GM12865 (cell line): ENCODE measurements at places on chromosomes 3 and 15.

- DNase-seq: no peak
Observed at GRCh38 chr3:122992676-122993075, 34.9 kb downstream of the SEMA5B start.

GRCh38 chr15:88020806-88021205 lies 235.7 kb downstream of the NTRK3 start:
- no peak for DNase-seq

- no peak for DNase-seq
Observed at GRCh38 chr15:75671730-75672602, 24.3 kb downstream of the SNX33 start.

GRCh38 chr15:58077427-58077826 lies 11.9 kb upstream of the ALDH1A2 start:
- peak; percentile 9 for DNase-seq

DNA sequence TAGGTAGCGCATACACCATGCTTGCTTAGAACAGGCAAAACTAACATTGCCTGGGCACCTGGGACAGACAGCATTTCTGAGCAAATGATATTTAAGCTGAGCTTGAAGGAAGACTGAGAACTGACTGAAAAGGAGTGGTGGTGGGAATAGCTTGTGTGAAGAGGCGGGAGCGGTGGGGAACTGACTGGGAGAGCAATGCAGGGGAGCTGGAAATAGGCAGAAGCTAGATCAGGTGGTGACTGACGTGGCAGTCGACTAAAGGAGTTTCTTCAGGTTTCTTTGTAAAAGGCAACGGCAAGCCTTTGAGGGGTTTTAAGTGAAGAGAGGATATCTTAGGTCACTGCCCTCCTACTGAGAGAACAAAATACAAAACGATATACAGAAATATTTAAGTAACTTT lies 61.8 kb downstream of the NEO1 start:
- DNase-seq: no peak

DNA sequence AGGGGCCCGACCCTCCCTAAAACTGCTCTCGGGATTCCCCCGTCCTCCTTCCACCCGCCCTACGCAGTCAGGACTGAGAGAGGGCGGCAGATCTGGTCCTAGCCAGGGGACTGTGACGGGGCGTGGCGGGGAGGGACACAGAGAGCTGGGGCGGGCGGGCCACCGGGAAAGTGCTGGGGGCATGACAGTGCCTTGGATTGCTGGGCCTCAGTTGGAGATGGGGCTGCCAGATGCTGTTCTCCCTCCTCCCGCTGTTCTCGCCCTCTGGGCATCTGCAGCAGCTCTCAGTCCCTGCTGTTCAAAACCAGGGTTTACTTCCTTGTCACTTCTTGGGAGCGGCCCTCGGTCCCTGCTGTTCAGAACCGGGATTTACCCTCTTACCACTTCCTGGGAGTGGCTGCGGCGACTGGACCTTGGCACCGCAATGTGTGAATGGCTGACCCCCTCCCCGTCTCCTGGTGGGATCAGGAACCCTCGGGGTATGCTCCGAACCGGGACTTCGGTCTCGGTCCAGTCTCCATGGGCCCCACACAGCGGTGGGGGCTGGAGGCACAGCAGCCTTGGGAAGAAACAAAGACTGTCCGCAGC lies 1.8 kb upstream of the RPP25 start:
- DNase-seq: no peak

DNA sequence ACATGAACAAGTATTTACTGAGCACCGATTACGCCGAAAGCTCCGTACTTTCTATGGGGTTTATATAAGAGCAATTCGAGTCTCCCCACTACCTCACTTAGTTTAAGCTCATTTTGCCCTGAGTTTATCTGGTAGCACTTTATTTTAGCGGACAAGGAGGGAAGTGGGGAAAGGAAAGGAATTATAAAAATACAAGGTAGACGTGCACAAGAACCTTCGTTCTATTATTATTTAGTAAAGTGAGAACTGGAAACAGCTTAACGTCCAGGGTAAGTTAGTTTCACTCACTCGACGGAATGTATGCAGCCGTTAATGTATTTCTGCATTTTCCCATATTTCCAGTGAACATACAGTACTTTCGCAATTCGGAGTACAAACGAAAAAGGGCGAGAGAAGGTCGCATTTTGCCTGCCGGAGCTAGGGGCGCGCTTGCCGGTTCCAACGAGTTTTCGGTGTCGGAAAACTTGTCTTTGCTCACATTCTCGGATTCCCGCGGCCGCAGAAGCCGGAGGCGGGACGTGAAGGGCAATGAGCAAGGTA lies 1.2 kb upstream of the STT3B start:
- DNase-seq: peak; percentile 32

GRCh38 chr3:66075281-66075680 lies 36.6 kb upstream of the MAGI1 start:
- no peak for DNase-seq

GRCh38 chr3:100030914-100031425 lies 83.3 kb downstream of the FILIP1L start:
- no peak for DNase-seq

- peak; percentile 51 for DNase-seq
Observed at GRCh38 chr3:183540501-183541234, 14.8 kb downstream of the KLHL6 start.

DNA sequence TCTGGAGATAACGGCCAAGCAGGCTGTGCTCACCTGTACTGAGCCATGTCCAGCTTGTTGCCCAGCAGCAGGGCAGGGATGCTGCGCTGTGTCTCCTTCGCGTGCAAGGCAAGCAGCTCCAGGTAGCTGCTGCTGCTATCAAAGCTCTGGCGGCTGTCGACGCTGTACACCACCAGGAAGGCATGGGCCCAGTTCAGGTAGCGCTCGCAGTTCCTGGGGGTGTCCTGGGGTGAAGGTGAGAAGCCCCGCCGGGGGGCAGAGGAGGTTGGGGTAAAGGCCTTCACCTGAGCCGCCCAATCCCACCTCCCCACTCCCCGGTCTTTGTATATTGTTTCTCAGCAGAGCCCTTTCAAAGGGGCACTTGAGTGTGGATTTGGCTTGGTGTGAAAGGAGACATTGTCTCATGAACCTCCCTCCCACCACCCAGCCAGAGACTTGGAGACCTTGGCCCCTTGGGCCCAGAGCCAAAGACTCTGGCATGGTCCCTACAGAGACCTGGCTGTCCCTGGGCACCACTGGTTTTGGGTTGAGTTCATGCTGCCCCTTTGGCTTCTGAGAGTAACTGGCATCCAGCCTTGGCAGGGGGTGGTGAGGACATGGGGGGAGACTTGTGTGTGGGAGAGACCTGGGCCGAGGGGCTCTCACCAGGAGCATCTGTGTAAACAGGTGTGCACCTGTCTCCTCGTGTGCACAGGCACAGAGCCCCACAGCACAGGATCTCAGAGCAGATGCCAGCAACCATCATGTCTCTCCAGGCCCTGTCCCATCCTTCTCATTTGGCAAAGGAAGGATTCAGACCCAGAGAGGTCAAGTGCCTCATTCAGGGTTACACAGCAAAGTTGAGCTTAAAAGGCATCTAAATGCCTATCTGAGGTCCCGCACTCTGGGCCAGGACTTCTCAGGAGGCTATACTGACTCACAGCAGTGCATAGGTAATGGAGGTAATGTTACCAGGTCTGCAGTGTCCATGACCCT lies 9.1 kb downstream of the RASL12 start:
- DNase-seq: no peak

- peak; percentile 66 for DNase-seq
Observed at GRCh38 chr3:24773798-24774197, 279.1 kb upstream of the THRB start.

DNA sequence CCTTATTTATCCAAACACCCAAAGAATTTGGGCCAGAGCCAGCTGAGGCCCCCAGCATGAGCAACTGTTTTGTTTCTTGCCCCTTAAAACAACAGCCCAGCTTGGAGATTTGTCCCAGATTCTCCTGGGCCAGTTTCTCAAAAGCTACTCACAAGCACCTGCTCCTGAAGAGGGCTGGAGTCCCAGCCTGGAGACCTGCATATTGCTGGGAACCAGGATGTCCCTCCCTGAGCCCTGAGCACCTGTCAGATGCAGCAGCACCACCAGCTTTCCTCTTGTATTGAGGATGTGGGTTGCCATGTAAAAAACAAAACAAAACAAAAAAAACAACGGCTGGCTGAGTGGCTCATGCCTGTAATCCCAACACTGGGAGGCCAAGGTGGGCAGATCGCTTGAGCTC lies 7.0 kb upstream of the RFT1 start:
- peak; percentile 26 for DNase-seq

- no peak for DNase-seq
Observed at GRCh38 chr15:41659190-41659589, 1.0 kb upstream of the MGA start.

DNA sequence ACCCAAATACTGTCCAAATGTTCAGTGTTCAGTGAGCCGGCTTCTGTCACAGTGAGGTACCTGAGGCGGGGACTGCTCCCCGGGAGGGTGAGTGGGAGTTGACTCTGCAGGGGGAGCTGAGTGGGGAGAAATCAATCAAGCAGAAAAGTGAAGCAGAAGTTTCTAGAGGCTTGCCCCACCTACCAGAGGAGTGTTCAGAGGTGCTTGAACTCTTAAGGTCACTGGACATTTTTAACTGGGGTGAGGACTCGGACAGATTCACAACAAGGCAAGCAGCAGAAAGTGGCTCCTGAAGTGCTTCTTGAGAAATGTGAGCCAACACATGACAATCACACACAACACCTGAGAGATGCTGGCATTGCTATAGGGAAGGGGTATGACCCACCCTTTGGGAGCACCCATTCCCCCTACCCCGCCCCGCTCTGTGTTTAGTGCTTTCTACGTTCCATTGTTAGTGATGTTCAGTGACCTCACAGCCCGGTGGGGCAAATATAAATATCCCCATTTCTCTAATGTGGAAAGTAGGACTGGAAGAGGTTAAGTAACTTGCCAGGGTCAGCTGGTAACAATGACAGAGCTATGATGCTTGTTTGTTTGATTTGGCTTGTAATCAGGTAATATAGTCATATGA lies 48.6 kb upstream of the AKAP13 start:
- DNase-seq: peak; percentile 60

- no peak for DNase-seq
Observed at GRCh38 chr15:72998226-72998625, 54.0 kb upstream of the NEO1 start.

GRCh38 chr3:126216416-126216815 lies 36.0 kb upstream of the ALDH1L1 start:
- DNase-seq: no peak

- no peak for DNase-seq
Observed at GRCh38 chr3:172298247-172298646, 150.0 kb downstream of the GHSR start.

DNA sequence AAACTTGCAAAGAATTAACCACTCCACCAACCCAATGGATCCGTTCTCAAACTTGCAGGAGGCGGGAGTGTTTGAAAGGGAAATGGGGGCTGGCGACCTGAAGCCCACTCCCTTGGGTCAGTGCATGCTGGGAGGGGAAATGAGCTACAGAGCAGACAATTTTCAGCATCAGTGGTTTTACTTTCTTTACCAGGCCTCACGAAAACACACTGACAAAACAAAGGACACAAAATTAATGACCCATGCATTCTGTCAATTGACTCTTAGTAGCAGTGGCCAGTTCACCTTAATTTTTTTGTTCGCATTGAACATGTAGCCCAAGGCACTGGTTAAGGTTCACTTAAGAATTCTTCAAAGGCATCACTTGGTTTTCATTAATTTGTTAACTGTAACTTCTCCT lies 413.5 kb downstream of the MECOM start:
- DNase-seq: no peak

DNA sequence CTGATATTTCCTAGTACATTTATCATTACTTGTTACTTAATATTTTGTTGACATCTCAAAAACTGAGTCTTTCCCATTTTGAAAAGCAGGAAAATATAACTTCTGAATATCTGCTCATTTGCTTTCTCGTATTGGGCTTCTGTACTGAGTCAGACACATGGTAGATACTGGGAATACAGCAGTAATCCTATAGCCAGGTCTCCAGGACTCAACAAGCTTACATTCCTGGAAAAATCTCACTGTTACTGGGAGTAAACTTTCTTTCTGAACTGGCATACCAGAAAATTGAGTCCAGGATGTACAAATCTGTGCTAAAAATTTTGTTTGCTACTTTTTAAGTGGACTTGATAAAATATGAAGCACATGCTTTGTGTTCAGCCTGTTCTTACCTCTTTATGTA lies 240.4 kb downstream of the RBMS3 start:
- DNase-seq: no peak

- DNase-seq: peak; percentile 50
Observed at GRCh38 chr3:41893977-41894376, 67.9 kb downstream of the ULK4 start.

GRCh38 chr3:128330214-128330842 lies 136.4 kb downstream of the DNAJB8 start:
- no peak for DNase-seq

- no peak for DNase-seq
Observed at GRCh38 chr3:194117104-194117845, 18.7 kb upstream of the HES1 start.

GRCh38 chr3:145716519-145716918 lies 444.5 kb downstream of the PLOD2 start:
- DNase-seq: no peak

DNA sequence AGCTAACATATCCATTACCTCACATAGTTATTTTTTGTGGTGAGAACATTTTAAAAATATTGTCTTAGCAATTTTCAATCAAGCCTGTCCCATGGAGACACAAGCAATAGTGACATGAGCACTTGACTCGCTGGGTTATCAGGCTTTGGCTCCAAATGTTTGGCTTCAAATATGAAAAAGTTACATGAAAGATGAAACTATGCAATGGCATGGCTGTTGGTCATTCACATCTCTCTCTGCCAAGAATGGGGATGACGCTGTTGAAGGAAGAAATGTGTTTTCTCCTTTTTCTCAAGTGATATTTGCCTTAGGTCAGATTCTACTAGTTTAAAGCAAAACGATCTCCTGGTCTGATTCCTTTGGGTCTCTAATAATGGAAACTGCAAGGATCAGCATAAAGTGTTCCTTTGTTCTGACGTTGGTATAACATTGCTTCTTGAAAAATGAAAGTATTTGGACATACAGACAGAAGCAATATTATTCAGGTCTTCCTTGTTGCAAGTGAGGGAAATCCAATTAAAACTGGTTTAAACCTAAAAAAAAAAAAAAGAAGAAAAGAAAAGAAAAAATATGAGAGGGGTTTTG lies 71.2 kb downstream of the SSUH2 start:
- DNase-seq: no peak

- DNase-seq: no peak
Observed at GRCh38 chr15:91609231-91609630, 244.3 kb upstream of the SLCO3A1 start.
